Left lung (tissue), 14 donors: ENCODE measurements at places on chromosomes 6 and 20.

- DNase-seq: no peak
These were observed 833.8 kb upstream of the CITED2 start for GRCh38 chr6:140208286-140208685.

DNA sequence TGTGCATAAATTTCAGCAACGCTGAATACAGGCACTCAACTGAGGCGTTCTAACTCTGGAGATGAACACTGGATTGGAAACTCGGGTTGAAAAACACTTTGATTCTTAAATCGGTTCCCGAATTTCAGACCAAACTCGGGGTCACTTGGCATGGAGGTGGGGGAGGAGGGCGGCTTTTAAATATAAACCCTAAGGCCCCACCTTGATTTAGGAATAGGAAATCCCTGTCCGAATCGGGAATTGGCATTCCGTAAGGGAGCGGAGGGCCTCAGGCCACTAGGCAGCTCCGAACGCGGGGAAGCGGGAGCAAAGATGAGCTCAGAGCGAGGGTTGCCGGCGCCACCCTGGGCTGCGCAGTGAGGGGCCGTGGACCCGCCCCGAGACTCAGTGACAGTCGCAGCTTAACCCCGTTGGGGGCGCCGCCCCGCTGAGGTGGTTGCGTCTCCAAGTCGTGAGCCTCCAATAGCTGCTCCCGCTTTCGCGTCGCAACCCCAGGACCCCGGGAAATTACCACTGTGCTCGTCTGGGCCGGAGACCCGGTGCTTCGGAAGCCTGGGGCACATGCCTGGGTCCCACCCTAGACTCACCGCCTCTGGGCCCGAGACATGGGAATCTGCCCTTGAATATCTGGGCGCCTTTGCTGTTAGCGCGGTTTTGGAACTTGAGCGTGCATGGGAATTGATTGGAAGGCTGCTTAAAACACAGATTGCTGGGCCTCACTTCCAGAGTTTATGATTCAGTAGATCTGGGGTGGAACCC, 4.6 kb upstream of the SIM1 start:
- DNase-seq: no peak

DNA sequence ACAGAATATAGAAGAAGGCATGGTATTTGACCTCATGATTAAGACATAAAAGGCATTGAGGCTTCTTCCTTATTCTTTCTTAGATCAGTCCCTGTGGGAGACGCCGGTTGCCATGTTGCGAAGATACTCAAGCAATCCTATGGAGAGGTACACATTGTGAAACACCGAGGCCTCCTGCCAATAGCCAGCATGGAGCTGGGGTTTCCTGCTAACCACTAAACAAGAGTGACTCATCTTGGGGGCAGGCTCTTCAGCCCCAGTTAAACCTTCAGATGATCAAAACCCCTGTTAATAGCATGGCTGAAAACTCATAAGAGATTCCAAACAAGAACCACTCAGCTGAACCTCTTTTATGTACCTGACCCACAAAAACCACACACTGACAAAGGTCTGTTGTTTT, 478.8 kb downstream of the CD83 start:
- DNase-seq: no peak

- DNase-seq: peak; percentile 71
These were observed at the start of gene LAMA2 for GRCh38 chr6:128882991-128883611. TSS of gene LAMA2 (plus strand) at chr6:128883138. CDS start at chr6:128883246, 108 bp downstream.

DNA sequence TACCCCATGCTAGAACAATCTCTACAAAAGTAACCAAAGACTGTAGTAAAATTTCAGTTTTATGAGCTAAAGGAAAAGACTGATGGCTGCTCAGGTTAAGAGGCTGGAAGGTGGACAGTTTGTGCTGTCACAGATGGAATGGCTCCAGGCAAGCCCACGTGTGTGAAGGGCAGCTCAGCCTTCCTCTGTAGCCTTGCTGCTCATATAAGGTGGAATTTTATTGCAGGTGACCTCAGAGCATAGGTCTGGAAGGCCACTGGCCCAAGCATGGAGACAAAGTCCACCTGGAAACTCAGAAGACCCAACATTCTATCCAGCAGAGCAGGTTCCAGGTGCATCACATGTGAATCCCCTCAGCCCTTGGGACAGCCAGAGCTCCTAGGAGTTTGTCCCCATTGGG, 53.6 kb downstream of the KAT14 start:
- DNase-seq: no peak

GRCh38 chr20:4413314-4414049, 308.2 kb upstream of the PRND start:
- peak; percentile 42 for DNase-seq

GRCh38 chr6:63395381-63395780, 75.6 kb upstream of the LGSN start:
- DNase-seq: no peak

GRCh38 chr6:90411292-90411781, 114.7 kb upstream of the BACH2 start:
- DNase-seq: no peak

DNA sequence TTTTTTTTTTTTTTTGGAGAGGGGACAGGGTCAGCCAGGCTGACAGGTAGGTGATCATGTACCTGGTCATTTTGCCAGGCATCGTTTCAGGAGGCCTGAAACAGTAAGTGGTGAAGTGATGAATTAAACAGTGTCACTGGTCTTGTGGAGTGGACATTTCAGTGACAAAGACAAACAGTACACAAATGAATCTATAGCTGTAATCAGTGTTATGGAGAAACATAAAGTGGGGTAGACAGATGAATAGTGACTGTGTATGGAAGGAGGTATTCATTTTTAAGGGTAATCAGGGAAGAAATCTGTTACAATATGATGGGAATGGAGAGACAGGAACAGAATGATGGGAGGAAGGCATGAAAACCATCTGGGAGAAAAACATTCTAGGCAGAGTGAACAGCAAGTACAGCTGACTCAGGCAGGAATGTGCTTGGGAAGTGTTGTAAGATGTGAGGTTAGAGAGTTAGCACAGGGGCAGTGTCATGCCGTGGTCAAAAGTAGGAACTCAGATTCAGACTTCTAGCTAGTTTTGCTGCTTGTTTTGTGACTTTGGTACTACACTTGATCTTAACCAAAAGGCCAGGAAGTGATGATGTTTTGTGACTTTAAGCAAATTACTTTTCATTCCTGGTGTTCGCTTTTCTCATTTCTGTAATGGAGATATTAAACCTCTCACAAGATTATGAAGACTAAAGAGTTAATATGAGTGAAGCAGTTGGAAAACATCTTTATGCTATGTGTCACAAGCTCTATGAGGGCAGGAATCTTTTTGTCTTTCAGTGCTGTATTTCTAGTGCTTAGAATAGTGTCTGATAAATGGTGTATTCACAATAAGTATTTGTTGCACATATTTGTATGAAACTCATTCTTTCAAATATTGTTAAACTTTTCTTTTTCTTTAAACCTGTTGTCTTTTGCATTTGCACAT, 43.4 kb downstream of the QKI start:
- no peak for DNase-seq

- no peak for DNase-seq
These were observed 6.8 kb downstream of the NCR2 start for GRCh38 chr6:41342241-41342640.

DNA sequence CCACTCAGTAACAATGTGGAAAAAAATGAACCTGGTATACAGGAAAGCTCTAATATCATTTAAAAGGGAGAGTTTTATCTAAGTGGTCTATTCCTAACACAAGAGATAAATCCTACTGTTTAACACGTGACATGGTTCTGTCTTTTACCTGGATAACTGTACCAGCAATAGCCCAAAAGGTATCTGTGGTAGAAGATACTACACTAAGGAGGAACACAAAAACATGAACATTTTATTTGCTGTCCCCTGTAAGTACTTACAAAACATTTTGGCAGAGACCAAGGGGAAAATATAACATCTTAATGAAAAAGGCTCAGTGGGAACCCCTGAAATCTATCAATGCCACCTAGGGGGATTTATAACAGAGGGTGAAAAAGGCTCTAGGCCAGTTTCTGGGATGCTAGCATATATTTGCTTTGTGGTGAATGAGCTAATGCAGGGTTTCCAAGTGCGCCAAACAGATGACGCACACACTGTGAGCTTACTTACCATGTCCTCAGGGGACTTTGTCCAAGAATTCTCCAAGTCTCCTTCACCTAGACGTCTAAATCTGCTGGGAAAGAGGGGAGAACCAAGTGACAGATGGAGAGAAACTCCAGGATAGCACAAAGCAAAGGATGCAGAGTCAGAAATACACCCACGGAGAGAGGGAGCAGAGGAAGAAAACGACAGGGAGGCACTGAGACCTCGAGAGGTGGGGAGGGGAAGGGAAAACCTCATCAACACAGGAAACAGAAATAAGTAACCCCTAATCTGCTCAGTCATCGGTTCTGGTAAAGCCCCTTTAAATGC, 147.9 kb upstream of the PRND start:
- DNase-seq: no peak

DNA sequence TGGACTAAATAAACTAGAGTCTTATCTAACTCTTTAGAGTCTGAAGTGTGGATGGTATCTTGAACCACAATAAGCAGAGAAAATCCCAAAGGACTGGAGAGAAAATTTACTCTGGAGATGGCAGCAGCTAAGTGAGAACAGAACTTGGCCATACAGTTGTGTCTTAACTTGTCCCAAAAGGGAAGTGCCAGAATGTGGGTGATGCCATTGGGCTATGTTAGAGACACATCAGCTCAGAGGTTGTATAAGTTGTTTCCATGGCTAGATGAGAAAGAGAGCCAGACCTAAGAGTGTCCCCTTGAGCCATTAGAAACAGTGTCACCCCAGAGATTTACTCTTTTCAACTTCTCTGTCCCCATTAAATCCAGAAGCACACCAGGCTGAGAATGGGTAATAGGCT, 36.2 kb downstream of the FOXO3 start:
- no peak for DNase-seq

- no peak for DNase-seq
These were observed 162.5 kb downstream of the KHDC1L start for GRCh38 chr6:73062837-73063236.

GRCh38 chr6:125044667-125045066, 82.4 kb downstream of the RNF217 start:
- DNase-seq: no peak

DNA sequence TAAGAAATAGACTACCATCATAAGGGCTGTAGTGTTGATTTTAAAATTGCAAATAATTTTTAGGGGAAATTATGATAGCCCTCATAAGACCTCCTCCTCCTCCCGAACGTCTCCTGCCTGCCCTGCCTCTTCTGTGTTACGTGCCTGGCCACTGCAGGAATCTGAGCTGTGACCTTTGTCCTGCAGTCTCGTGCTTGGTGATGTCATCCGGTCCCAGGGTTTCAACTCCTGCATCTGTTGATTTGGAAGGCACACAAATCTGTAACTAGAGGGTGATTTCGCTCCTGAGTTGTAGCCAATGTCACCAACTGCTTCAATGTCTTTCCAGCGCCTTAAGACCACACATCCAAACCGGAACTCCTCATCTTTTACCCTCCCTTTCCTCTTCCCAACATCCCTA, 163.2 kb downstream of the AIG1 start:
- DNase-seq: no peak

GRCh38 chr6:62075869-62076268, 210.2 kb downstream of the KHDRBS2 start:
- no peak for DNase-seq

DNA sequence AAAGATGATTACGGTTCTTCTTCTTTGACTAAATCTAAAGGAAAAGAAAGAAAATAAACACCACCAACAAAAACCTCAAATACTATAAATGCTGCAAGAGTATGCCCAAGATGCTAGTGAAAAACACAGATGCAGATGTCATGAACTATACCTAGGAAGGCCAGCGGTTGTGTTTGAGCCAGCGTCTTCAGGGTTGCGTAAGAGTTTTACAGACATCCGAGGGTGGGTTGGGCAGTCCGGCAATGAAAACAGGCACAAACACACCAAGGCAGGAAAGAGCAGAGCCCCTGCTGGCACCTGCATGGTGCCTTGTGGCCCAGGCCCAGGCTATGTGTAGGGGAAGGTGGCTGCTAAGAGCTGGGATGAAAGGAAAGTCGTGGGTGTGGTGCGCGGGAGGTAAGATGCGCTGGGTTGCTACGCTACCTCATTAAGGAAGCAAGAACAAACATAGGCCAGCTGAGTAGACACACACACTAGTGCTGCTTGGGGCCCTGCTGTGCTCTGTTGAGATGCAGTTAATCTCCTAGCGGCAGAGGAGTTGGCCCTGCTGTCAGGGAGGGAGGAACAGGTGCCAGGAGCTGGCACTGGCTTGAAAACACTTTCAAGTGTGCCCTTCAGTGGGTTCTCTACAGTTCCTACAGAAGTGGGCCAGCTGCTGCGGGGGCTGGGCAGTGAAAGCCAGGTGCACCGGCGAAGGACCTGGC, 170.2 kb upstream of the PLN start:
- DNase-seq: peak; percentile 9

DNA sequence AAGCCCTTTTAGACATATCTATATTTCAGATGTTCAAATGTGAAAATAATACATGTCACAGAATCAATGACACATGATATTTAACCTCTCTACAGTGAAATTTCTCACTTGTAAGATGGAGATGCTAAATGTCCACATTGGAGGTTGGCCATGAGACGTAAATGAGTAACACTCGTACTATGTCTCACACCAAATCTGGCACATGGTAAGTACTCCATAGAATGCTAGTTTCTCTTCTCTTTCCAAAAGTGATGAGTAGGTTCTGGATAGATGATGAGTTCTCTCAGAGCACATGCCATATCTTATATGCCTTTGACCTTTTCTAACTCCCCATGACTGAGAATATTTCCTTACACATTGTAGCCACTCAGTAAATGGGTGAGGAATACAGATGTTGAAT, 17.7 kb downstream of the GFOD1 start:
- no peak for DNase-seq

GRCh38 chr6:43887340-43887858, 117.4 kb downstream of the VEGFA start:
- peak; percentile 60 for DNase-seq

GRCh38 chr6:68497927-68498326, 137.2 kb upstream of the ADGRB3 start:
- no peak for DNase-seq
